ENCODE measurements at places on chromosomes 2 and 18.

DNA sequence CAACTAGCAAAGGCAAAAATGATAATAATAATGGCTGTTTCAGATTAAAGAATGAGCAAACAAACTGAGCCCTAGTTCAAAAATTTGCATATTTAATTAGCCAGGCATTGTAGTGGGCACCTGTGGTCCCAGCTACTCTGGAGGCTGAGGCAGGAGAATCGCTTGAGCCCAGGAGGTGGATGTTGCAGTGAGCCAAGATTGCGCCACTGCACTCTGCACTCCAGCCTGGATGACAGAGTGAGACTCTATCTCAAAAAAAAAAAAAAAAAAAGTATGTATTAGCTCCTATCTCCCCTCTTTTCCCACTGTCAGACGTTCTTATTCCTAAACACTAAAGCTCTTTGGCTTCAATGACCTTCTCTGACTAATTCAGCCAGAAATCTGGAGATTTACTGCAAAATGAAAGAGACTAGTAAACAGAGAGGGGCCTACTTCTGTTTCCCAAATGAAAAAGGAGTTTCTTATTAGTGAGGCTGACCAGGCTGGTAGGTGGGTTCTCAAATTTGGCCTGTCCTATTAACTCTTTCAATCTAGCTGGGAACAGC lies 3.9 kb upstream of the SRBD1 start:
- no peak for DNase-seq

- DNase-seq = no peak
Observed at GRCh38 chr18:58105206-58105887, 61.3 kb downstream of the NEDD4L start.

DNA sequence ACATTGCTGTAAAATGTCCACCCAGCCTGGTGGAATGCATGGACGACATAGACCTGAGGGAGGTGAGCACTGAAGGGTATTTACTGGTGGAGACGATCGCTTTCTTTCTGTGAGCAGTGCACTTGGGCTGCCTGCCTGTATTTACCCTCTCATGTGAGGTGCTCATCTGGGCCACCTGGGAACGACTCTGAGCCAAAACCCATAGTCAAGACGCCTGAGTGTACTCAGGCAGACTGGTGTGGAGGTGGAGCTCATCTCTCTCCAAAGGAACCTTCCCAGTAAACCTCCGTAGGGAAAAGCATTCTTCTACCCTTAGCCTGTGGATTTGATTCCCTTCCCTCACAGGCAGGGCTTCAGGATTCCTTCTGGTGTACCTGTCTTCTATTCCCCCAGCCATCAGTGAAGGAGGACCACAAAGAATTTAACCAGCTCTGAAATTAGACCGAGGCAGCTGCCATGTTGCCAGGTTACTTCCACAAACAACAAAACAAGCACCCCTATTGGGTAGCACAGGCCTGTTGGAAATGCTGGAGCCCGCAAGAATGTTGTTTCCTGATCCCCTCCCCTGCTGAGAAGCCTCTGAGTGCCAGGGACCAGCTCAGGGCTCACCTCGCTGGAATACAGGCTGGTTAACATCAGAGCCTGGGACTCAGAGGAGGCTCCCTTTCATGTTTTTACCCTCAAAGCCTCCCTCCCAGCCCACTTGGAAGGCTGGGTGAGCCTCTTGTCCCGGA lies 47.5 kb upstream of the TXNDC2 start:
- DNase-seq = no peak

GRCh38 chr18:58871514-58872420 lies 7.1 kb downstream of the ZNF532 start:
- no peak for DNase-seq

DNA sequence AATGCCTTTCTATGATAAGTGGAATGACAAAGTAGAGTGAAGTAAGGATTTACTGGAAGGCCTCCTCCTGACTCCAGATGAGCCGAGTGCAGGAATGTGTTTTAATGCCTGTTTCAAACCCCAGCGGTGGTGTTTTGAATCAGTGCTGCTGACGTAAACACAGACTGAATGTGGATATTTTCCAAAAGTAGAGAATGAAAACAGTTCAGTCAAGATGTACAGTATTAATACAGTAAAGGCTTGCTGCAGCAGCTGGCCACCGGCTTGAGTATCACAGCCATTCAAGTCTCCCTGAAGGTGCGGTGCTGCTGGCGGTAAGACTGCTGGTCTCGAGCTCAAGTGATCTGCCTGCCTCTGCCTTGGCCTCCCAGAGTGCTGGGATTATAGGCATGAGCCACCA lies 46.7 kb downstream of the ARHGAP28 start:
- no peak for DNase-seq

- no peak for DNase-seq
Observed at GRCh38 chr2:70725505-70725904, 42.5 kb downstream of the ADD2 start.

DNA sequence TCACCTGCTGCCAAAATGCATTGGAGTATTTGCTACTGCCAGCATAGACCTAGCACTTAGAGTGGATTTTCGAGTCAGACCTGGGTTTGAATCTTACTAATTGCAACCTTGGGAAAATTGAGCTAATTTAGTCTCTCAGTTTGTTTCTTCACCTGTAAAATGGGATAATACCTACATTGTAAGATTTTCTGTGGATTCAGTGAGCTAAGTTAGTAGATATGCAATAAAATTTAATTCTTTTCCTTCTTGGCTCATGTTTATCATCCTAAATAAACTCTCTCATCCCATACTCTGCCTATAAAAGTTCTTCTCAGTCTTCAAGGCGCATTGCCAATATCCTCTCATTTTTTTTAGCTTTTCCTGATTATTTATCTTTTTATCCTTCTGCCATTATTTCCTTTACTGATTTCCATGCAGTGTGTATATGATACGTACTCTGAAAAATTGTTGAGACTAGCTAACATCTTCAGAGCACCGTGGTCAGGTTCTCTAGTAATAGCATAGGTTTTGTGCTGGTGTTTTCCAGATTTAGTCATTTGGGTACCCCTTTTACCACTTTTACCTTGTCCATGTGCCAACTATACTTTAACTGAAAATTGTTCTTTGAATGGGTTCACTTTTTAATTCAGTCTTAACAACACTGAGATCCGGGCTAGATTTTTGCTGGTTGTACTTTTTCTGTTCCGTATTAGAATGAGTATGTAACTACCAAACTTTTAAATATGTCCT lies 7.3 kb downstream of the CEP192 start:
- no peak for DNase-seq

- DNase-seq = no peak
Observed at GRCh38 chr2:98556344-98557033, 51.8 kb downstream of the COA5 start.

GRCh38 chr2:183614799-183615435 lies 490.7 kb downstream of the NUP35 start:
- DNase-seq = no peak

- no peak for DNase-seq
Observed at GRCh38 chr18:5601188-5601624, 57.4 kb upstream of the EPB41L3 start.

- DNase-seq = no peak
Observed at GRCh38 chr2:2536416-2537056, 205.5 kb upstream of the MYT1L start.

DNA sequence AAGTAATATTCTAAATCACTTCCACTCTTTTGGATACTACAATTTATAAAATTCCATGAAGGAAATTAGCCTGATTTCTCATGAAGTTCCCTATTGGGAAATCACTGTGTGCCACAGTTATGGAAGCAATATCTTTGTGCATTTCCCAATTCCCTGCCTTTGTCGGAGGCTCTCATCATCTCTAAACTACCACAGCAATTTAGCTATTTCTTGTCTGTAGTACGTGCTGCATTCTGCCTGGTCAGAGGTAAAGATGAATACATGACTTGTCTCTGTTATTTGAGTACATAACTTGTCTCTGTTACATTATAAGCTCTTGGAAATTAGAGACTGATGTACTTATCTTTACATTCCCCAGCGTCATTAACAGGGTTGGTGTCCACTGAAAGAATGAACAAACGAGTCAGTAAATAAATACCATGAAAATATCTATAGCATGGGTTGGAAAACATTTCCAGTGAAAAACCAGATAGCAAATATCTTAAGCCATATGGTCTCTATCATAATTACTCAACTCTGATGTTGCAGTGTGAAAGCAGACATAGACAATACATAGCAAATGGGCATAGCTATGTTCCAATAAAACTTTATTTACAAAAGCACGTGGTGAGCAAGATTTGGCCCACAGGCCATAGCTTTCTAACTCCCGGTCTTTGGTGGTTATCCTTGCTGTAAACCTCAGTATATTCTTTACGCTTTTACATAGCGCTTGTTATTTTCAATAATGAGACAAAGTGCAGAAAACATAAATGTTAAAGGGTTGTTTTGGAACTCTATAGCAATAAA lies 78.8 kb downstream of the BCL2 start:
- DNase-seq = no peak

DNA sequence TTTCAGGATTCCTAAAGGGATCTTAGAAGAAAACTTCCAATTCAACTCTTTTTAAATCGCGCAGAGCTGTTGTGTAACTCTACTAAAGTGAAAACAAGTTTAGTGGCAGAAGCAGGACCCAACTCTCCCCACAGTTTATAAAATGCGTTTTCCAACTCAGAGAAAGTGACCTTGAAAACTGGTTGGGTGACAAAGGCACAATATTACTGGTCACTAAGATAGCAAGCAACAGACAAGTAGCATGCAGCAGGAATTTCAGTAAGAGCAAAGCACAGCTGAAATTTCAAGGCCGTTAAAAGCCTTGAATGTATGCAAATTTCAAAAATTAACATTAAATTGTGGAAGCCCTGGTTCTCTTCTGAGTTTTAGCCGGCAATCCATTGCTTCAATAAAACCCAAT lies 66.9 kb downstream of the STK39 start:
- DNase-seq = no peak

Measured in CD4-positive, alpha-beta T cell (primary cell).